PC-9 (cell line): ENCODE measurements at places on chromosomes 6 and 20. TPM values are rescaled to one million over a fixed set of nuclear protein-coding genes. Genes with fewer than 3 reads are reported as not detected.

- peak; percentile 38 for DNase-seq
Observed at GRCh38 chr6:9540534-9541126, 874.2 kb downstream of the TFAP2A start.

DNA sequence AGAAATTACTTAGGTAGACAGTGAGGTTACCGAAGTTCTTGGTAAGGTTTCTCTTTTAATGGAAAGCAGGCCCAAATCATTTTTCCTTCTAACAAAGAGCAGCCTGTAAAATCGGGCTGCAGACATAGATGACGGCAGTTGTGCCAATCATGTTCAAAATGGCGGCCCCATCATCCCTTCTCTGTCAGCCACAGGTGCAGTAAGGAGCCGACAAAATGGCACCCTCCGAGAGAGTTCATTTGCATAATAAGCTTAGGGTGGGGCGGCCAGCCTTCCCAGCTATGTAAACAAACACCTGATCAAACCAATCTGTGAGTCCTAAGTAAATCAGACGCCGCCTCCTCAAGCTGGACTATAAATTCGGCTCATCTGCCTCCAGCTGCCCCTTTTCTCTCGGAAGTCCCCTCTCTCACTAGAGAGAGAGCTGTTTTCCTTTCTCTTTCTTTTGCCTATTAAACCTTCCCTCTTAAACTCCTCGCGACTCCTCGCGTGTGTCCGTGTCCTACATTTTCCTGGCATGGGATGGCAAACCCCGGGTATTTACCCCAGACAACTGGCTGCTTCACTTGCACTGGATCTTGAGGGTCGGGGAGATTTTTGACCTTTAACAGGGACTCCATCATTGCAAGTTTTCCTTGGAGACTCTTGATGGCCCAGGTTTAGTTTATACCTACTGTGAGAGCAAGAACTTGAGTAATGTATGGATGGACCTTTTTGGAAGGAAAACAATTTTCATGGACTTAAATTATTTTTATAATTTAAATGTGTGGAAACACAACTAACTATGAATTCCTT, 8.9 kb upstream of the DDR1 start:
- DNase-seq: no peak

- DNase-seq: no peak
Observed at GRCh38 chr6:42112351-42112750, 30.1 kb downstream of the C6orf132 start.

GRCh38 chr20:9021699-9022098, 47.2 kb upstream of the PLCB4 start:
- peak; percentile 49 for DNase-seq

- DNase-seq: no peak
Observed at GRCh38 chr20:13552061-13552460, 86.7 kb downstream of the TASP1 start.

GRCh38 chr6:140858381-140858971, 1274.2 kb upstream of the GJE1 start:
- DNase-seq: no peak

GRCh38 chr6:79261666-79262065, 27.2 kb upstream of the HMGN3 start:
- no peak for DNase-seq

- no peak for DNase-seq
Observed at GRCh38 chr6:166900956-166901607, 55.3 kb downstream of the RNASET2 start.

GRCh38 chr6:129209355-129209754, 326.4 kb downstream of the LAMA2 start:
- DNase-seq: no peak

DNA sequence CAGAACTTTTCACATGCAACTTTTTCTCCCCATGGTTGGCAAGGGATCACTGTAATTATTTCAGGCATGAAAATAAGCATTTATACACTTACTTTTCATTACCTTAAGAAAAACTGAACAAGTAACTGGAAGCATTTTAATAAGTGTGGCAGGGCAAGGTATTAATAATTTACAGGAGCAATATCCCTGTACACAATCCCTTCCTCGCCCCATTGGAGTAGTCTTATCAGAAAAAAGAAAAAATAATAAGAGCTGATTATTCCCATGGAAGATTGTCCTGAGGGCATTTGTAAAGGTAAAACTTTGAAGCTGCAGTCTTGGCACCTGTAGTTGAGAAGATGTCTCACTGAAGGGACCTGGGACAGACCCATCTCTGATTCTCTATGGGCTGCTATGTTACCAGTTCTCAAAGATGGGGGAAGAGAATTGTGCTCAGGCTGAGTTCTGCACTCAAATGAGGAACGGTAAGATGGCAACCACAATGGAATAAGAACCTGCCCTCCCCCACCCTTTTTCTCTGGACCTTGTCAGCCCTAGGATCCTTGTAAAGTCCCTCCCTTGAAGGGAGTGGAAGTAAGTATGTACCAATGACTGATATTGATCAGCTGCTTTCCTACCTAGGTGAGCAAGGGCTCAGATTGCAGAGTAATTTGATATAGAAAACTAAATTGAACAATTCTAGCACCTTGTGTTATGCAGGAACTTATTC, 70.0 kb upstream of the AHI1 start:
- no peak for DNase-seq

GRCh38 chr6:96913621-96914020, 10.9 kb upstream of the KLHL32 start:
- no peak for DNase-seq

GRCh38 chr20:2285613-2286012, 10.2 kb upstream of the TGM3 start:
- no peak for DNase-seq

DNA sequence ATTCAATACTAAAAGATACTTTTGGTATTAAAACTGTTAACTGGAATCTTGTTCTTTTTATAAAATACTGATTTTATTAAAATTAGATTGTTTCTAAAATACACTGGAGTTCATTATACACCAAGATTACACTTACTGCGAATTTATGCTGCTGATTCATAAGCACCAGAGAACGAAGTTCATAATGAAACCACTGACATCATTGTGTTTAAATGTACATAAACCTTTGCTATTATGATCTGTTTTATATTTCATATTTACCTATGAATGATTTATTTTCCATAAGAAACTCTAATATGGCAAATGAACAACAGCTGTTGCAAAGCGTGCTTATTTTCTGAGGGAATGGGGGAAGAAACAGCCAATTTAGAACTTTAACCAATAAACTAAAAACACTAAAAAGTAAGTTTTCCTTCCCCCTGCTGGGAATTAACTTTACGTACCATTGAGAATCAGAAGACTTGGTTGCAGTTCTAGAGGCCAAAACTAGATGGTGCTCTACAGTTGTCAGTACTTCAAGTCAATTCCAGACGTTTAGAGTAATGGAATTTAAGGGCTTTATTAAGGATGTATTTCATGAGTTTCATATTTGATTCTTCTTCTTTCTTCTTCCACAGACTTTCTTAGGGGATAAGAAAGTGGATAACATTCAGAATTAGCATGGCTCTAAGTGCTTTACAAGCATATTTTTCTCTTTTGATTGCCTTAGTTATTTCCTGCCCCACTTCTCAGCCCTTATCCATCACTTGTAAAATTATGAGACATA, 30.8 kb upstream of the COL19A1 start:
- DNase-seq: peak; percentile 1

DNA sequence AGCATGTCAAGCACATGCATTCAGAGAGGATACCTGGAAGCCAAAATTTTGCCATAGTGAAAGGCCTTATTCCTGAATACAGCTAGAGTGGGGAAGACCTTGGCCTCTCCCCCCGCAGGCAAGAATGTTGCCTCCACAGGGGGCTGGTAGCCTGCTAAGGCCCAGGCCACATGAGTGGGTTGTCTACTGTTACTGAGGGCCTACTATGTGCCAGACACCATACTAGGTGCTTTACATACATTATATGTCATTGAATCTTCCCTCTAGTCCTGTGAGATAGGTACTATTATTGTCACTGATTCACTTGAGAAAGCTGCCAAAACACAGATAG, 642 bp upstream of the PI16 start:
- no peak for DNase-seq

DNA sequence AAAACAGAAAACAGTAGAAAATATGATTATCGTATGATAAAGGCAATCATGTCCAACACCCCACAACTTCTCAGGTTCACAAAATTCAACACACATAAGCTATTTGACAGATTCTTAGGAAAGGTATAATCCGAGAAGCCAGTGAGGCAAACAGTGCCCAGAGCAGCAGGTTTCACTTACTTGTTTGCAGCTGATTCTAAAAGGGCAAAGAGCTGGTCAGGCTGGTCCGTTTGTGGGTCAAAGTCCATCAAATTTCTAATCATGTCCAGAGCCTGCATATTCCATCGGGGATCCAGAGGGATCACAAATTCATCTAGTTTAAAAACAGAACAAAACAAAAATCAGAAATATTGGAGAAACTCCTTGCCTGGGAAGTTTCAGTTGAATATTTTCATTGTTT, 69.8 kb upstream of the LYRM2 start:
- no peak for DNase-seq

- DNase-seq: no peak
Observed at GRCh38 chr6:37651991-37652390, 45.7 kb downstream of the MDGA1 start.

- no peak for DNase-seq
Observed at GRCh38 chr20:53922901-53923314, 147.5 kb downstream of the BCAS1 start.

GRCh38 chr20:10076126-10077080, 41.6 kb downstream of the ANKEF1 start:
- no peak for DNase-seq

DNA sequence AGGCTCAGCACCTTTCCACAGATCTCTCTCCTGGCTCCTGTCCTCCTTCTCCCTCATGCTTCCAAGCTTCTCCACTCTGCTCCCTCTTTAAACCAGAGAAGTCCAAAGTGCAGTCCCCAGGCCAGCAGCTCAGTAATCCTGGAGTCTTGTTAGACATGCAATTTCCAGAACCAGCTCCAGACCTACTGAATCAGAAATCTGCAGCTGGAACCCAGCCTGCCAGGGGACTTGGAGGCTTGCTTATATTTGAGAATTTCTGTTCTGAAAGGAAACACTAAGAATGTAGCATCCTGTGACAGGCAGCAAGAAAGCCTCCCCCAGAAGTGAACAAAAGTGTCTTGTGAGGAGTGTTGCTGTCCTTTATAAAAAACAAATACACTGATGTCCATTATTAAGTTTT, 438.1 kb downstream of the BCKDHB start:
- no peak for DNase-seq

Gene TMC2
- not detected in 2 replicates for total RNA-seq

Gene ULBP1
- total RNA-seq: 2.8 and 3.3 TPM in 2 replicates

Gene NR2E1
- not detected in 2 replicates for total RNA-seq

Gene ARFGEF3
- total RNA-seq: 9.9 and 10.0 TPM in 2 replicates

Gene CTCFL
- total RNA-seq: not detected in 2 replicates

Gene FAM162B
- total RNA-seq: not detected in 2 replicates
